ENCODE measurements at places on chromosomes 1 and 21. TPM values are rescaled to one million over a fixed set of nuclear protein-coding genes. Genes with fewer than 3 reads are reported as not detected.

C1orf52 gene
- 12.5 TPM for total RNA-seq

TCHHL1 gene
- total RNA-seq, result not detected

RPE65 gene
- total RNA-seq, result not detected

B3GALT2 gene
- 0.62 TPM for total RNA-seq

MYBPH gene
- not detected for total RNA-seq

NPHS2 gene
- total RNA-seq, result not detected

GPR37L1 gene
- total RNA-seq, result not detected

SYT2 gene
- total RNA-seq, result not detected

EPS8L3 gene
- not detected for total RNA-seq

CDC42 gene
- 484 TPM for total RNA-seq

AKNAD1 gene
- total RNA-seq, result 0.31 TPM

TADA1 gene
- 10.7 TPM for total RNA-seq

TPTE gene
- not detected for total RNA-seq

ZFP69B gene
- 2.8 TPM for total RNA-seq

S100A11 gene
- total RNA-seq, result 172 TPM

SGIP1 gene
- total RNA-seq, result 58.2 TPM

FMO3 gene
- total RNA-seq, result not detected

CELA2B gene
- not detected for total RNA-seq

LHX4 gene
- total RNA-seq, result not detected

ATP1A4 gene
- total RNA-seq, result under 0.01 TPM

AQP10 gene
- not detected for total RNA-seq

CD5L gene
- under 0.01 TPM for total RNA-seq

SLAMF8 gene
- total RNA-seq, result under 0.01 TPM

MYOM3 gene
- not detected for total RNA-seq

DYNLT4 gene
- total RNA-seq, result 0.34 TPM

TTC39A gene
- total RNA-seq, result 1.4 TPM

DCST2 gene
- total RNA-seq, result not detected

Measured in melanocyte of skin (primary cell).